Activated naive CD8-positive, alpha-beta T cell treated with anti-CD3 and anti-CD28 coated beads, Interleukin-2, amount 10 ng/mL, durations not matched to agents 7 days and 5 days (primary cell): ENCODE measurements at places on chromosomes 2 and 18. TPM values are rescaled to one million over a fixed set of nuclear protein-coding genes. Genes with fewer than 3 reads are reported as not detected.

DNA sequence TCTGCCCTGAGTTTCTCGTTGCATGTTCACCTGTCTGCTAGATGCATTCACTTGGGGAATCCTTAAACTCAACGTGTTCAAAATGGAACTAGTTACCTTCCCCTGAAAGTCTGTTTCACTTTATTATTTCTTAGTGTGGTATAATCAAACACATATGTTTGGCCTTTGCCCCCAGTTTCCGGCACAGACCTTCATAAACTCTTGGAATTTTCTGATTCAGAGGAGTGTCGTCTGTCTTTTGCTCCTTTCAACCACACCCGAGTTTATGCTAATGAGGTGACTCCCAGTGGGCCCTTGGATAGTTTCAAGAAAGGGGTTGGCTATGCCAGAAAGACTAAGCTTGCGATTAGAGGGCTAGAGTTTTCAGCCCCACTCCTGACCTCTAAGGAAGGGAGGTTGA, 198.9 kb downstream of the CDCA7 start:
- no peaks in the 10 kb centered on the region for H3K36me3 ChIP-seq
- peaks cover 19% of the 10 kb centered on the region for H3K27me3 ChIP-seq
- no peak overlapping the region for H3K27ac ChIP-seq
- no peak for DNase-seq

DNA sequence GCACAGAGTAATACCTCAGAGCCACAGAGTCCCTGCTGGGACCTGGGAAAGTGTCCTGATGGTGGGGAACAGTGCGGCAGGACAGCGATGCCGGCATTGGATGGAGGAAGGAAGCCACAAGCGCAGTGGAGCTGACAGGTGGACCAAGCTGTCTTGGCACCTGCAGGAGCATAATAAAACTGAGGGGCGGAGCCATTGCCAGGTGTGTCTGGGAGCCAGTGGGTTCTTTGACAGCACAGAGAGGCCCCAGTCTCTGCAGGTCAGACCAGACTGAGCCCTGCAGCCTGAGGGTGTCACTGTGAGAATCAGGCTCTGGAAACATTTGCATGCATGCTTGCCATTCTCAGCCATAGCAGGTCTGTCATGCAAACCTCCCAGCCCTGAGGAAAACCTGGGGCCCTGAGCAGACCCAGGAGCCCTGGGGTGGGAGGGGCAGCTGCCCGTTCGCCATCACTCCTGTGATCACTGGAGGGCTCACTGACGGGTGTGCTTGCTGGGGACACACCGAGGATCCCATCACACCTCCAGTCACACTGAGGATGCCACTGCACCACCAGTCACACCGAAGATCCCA, 210.5 kb upstream of the HDAC4 start:
- H3K36me3 ChIP-seq, result no peaks in the 10 kb centered on the region
- no peak overlapping the region for H3K4me3 ChIP-seq
- peaks cover 12% of the 10 kb centered on the region for H3K27me3 ChIP-seq
- no peak overlapping the region for H3K27ac ChIP-seq
- H3K4me1 ChIP-seq, result no peaks in the 10 kb centered on the region
- peak; percentile 10 for DNase-seq

DNA sequence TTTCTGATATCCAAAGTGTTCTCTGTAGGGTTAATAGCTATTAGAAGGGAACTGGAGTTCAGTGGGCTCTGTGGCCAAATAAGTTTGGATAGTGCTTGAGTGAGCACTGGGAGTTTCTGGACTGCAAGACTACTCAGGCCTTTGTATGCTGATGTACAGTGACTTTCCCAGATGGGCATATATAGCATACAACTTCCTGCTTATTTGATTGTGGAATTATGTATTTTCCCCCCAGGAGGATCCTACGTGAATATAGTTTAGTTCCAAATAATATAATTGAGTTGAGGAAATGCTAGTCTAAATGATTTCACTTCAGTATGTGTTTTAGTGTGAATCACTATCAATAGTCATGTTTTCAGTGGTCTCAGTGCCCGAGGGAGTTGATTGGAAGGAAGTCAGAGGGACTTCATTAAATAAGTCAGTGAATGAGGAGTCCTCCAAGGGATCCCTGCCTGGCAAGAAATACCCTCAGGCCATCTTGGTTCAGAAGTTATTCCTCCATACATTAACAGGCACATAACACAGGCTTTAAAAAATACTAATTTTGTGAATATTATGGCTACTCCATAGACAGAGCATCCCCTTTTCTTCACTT, 251.4 kb downstream of the PRKCE start:
- no peak overlapping the region for H3K4me3 ChIP-seq
- H3K4me1 ChIP-seq, result peaks cover 1% of the 10 kb centered on the region
- no peaks in the 10 kb centered on the region for H3K36me3 ChIP-seq

TEKT4 gene
- total RNA-seq, result not detected

GRCh38 chr2:163417596-163418337, 318.0 kb downstream of the FIGN start:
- H3K27me3 ChIP-seq, result no peaks in the 10 kb centered on the region
- H3K36me3 ChIP-seq, result no peaks in the 10 kb centered on the region
- H3K4me3 ChIP-seq, result no peak overlapping the region
- no peak overlapping the region for H3K27ac ChIP-seq
- no peaks in the 10 kb centered on the region for H3K4me1 ChIP-seq
- DNase-seq, result no peak

DNA sequence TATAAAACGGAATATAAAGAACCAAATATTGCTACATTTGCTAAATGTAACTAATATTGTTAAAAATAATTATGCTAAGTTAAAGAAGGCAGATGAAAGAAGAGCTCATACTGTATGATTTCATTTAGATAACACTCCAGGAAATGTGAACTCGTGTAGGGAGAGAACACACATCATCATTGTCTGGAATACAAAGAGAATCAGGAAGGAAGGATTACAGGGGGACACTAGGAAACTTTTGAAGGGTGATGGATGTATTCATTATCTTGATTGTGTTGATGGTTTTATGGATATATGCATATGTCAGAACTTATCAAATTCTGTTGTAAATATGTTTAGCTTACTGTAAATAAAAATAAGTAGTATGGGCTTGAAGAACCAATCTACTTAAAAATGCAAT, 104.1 kb upstream of the TRIB2 start:
- no peak overlapping the region for H3K4me3 ChIP-seq
- no peak overlapping the region for H3K27ac ChIP-seq
- H3K27me3 ChIP-seq, result no peaks in the 10 kb centered on the region
- peaks cover 10% of the 10 kb centered on the region for H3K4me1 ChIP-seq

- no peaks in the 10 kb centered on the region for H3K27me3 ChIP-seq
- peaks cover 76% of the 10 kb centered on the region for H3K36me3 ChIP-seq
- DNase-seq, result no peak
- no peak overlapping the region for H3K4me3 ChIP-seq
These were observed 23.5 kb downstream of the KDM3A start for GRCh38 chr2:86464652-86465051.

GRCh38 chr2:229914171-229914570, 7.6 kb downstream of the TRIP12 start:
- H3K36me3 ChIP-seq, result peaks cover 22% of the 10 kb centered on the region
- H3K4me3 ChIP-seq, result no peak overlapping the region
- DNase-seq, result no peak
- H3K27me3 ChIP-seq, result no peaks in the 10 kb centered on the region
- peaks cover 26% of the 10 kb centered on the region for H3K4me1 ChIP-seq
